Activated CD4-positive, alpha-beta T cell treated with anti-CD3 and anti-CD28 coated beads, Interleukin-2, amount 50 U/mL, for 48 hours (primary cell): ENCODE measurements at places on chromosomes 4 and X.
A peak's percentile ranks its signal among the peaks of the same experiment; 100 is the strongest.

DNA sequence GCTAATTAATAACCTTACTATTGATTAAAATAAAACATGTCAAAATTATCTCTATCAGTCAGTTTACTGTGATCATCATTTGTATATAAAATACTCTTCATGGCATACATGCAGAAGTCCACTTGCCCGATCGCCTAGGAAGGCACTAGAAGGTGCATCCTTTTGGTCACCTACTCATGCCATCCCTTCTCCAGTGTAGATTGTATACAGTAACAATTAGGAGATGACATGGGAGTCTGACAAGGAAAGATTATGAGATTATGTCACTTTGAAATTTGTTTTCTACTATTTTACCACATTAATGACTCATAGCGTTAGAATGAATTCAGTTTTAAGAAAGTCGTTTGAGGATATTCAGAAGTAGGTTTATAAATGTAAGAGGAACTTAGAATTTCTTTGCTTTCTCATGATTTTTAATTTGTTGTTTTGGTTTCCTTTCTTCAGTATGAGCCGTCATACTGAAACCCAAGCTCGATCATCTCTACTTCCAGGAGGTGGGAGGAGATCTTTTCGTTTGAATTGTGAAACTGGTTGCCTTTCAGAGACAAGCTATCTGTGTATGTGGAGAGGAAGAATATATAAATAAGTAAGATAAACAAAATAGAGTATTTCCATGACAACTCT lies 51.1 kb upstream of the UNC5C start:
- DNase-seq, result no peak

DNA sequence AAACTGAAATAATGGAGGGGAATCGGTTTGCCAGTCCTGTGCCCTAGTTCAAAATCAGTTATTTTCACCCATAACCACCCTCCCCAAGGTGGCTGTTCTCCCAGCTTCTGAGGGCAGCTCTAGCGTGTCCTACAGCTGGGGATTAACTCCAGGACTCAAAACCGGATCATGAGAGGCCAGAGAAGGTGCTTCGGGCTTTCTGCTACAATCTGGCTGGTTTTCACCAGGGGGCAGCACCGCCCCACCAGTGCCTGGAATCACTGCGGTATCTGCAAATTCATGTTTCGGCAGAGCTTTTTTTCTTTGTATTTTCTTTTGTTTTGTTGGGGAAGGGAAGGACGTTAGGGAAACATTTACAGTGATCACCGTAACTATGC lies 28.4 kb downstream of the PDHA1 start:
- peak; percentile 75 for DNase-seq

GRCh38 chr4:155624478-155624877 lies 42.2 kb upstream of the GUCY1A1 start:
- DNase-seq, result no peak

DNA sequence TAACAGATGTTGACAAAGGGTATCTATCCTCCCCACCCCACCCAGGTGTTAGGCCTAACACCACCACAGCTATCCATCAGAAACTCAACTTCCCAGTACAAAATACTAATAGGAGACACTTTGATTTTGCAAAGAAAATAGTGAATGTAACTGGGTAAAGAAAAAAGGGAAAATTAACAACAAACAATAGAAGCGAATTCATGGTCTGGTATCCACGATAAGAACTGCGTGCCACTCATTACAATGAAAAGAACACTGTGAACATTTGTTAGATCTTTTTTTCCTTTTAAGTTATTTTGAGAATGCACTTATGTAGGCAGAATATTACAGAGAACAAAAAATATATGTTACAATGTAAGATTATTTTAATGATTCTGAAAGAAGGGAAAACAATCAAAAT lies 12.0 kb downstream of the TSPAN5 start:
- no peak for DNase-seq

DNA sequence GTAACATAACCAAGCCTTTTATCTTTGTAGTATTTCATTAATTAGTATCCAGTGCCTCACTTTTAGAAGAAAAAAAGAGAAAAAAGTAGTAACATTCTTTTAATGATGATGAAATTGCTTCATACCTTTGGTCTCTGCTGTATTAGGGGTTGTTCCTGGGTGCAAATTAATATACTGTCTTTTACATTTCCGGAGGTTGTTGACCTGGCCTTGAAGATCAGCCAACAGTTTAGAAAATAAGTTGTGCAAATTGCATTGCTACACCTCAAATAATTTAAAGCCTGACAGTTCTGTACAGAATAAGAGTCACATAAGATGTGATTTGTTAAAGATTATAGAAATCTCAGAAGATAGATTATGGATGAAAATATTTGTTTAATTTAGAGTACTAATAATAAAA lies 3.8 kb downstream of the NFKB1 start:
- no peak for DNase-seq

- no peak for DNase-seq
Measured at GRCh38 chr4:140856621-140857062, 100.5 kb upstream of the TBC1D9 start.

- DNase-seq, result no peak
Measured at GRCh38 chr4:6767386-6767747, 15.2 kb upstream of the KIAA0232 start.

- no peak for DNase-seq
Measured at GRCh38 chrX:2766906-2767305, 15.1 kb downstream of the XG start.

DNA sequence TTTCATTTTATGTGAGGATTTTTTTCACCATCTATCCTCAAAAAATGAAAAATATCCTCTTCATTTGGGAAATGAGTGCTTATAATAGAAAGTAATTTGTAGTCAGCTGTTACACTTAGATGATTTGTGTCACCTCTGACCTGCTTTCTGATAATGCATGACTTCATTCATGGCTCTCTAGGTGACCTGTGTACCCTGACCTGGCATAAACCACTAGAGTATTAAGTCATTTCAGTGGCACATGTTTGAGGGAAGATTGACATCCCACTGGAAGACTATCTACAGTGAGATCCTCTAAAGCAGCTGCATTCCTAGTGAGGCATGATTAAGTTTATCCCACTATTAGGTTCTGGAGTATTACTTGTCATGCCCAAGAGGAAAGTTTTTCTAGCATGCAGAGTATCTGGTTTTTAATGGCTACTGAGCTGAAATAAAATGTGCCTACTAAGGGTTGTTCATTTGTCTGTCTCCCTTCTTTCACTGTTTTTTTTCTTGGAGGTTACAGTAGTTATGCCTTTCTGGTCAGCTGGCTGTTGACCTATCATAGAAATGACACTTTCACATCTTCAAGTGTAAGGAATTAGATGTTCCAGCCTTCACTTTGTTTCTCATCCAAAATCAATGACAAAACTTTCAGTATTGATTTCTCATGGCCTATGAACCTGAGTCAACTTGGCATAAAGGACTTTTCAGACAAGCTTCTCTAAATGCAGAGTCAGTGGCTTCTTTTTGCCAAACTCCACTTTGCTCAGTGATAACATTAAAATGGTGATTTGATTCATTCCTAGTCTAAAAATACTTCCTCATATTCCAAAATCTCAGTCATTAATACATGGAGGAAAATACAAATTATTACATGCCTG lies 33.1 kb downstream of the TET2 start:
- no peak for DNase-seq

GRCh38 chr4:156971165-156971675 lies 379 bp downstream of the PDGFC start:
- no peak for DNase-seq

- peak; percentile 64 for DNase-seq
Measured at GRCh38 chr4:40228497-40229365, 31.9 kb downstream of the RHOH start.

DNA sequence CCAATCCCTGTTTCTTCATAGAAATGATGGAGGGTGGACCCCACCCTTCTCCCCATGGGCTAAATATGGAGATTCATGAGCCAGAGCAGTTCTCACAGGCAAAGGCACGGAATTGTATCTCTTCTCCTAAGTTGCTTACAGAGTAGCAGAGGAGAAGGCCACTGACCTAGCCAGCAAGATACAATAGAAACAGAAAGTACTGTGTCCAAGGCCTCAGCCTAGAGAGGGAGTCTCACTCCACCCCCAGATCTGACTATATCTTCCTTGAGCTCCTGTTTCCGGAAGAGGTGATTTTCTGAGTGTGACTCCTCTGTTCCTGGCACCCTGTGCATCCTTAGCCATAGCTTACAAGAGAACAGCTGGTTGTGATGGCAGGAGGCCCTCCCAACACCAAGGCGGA lies at the start of gene FATE1:
FATE1 (plus strand) TSS at position 284 of the 400 bp plus-strand sequence; CDS start at position 369, 85 bp downstream.
- no peak for DNase-seq

DNA sequence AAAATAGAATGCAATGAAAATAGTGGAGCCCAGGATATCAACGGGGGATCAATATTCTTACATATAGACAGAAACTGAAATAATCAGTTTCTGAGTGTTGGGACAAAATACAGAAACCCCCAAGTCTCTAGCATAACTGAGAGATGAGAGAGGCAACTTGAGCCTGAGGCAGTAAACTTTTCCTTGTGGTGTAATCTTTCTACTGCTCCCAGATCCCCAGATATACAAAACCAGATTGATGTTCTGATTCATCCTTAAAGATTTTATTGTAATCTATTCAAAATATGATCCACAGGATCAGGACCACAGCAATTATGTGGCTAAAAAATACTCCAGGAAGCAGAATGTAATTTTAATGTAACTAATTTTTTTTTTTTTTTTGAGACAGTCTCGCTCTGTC lies 2282.6 kb downstream of the ARAP2 start:
- DNase-seq, result no peak

DNA sequence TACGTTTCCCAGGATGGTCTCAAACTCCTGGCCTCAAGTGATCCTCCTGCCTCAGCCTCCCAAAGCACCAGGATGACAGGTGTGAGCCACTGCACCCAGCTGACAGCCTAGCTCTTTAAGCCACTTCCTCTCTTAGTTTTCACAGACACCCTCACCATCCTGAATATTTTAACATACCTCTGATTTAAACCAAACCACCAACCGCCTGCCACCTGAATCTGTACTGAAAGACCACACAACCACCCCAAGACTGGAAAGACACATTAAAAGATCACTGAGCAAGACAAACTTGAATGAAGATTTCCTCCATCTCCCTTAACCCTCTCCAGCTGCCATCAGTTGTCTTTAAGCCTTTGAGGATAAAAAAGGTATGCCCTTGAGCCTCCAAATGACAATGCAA lies 110.6 kb downstream of the SH3KBP1 start:
- peak; percentile 43 for DNase-seq

GRCh38 chr4:177464026-177464425 lies 21.8 kb upstream of the AGA start:
- DNase-seq, result no peak

DNA sequence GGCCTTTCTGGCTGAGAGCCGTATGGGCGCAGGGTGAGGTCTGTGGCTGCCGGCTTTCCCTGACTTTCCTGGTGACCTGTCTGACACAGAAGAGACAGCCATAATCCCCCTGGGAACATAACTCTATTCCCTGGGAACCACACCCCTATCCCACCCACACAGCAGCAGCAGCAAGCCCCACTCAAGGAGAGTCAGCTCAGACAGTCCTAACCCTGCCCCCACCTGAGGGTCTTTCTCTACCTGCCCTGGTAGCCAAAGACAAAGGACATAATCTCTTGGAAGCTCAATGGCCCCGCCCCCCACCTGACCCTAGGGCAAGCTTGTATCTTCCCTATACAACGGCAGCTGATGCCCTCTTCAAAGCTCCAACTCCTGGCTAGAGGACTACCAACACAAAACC lies 74.6 kb downstream of the PABPC4L start:
- no peak for DNase-seq

DNA sequence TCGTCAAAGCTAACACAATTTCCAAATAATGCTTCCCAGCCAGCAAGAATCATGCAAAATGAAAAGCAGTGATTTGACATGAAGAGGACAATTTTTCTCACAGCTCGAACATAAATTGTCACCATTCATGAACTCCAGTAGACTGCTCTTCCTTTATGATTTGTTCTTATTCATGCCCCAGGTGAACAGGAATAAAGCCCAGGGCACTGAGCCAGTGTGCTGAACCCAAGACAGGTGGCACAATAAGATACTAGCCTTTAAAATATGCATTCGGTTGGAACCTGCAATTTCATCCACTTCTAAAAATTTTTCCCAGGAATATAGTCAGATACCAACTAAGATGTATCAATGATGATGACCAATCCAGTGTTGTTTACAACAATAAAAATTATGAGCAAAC lies 139.7 kb downstream of the PRSS12 start:
- no peak for DNase-seq

DNA sequence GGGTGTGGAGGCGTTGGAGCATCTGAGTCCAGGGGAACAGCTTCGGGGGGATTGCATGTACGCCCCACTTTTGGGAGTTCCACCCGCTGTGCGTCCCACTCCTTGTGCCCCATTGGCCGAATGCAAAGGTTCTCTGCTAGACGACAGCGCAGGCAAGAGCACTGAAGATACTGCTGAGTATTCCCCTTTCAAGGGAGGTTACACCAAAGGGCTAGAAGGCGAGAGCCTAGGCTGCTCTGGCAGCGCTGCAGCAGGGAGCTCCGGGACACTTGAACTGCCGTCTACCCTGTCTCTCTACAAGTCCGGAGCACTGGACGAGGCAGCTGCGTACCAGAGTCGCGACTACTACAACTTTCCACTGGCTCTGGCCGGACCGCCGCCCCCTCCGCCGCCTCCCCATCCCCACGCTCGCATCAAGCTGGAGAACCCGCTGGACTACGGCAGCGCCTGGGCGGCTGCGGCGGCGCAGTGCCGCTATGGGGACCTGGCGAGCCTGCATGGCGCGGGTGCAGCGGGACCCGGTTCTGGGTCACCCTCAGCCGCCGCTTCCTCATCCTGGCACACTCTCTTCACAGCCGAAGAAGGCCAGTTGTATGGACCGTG lies 2.2 kb downstream of the AR start:
- peak; percentile 2 for DNase-seq

GRCh38 chr4:155687380-155687982 lies 20.8 kb downstream of the GUCY1A1 start:
- no peak for DNase-seq

DNA sequence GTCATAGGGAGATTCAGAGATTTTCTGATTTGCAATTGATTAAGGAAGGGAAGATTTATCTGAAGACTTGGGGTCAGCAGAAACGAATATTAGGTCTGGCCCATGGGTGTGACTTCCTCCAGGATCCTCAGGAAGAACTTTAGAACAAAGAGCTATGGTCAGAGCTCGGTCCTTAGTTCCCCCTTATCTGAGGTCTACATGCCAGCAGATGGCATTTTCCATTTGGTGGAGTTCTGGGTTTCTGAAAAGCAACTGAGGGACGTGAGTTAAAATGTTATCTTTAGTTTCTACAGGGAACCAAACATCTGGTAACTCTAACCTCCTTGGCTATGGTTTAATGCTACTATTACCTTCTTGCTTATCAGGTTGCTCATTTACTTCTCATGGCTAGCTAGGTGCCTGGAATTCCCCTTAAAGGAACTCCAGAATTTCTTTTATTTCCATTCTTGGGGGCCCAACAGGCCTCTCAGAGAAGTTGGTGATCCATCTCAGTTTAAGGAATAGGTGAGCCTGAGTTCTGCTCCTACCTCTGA lies 40.7 kb downstream of the KLF3 start:
- no peak for DNase-seq

DNA sequence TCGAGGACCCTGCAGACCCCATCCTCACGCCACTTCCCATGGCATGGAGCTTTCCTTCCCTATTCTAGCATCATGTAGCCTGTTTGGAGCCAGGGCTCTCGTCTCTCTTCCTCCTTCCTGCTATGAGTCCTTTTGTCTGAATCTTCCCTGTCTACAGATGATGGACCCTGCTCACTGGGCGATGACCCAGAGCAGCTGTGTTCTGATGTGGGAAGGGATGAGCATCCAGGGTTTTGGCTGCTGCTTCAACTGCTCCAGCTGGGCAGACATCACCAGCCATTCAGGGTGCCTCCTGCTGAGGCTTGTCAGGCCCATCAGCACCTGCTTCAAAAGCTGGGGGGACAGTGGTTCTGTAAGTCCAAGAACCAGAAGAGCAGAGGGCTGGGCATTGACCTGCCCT lies 3.2 kb upstream of the CCKAR start:
- DNase-seq, result no peak

- DNase-seq, result no peak
Measured at GRCh38 chrX:140765043-140765784, 55.7 kb downstream of the LINC00632 start.
